ENCODE measurements at places on chromosomes 11 and 22.

- DNase-seq, result no peak
These were observed 24.0 kb downstream of the ANKK1 start for GRCh38 chr11:113411536-113411935.

DNA sequence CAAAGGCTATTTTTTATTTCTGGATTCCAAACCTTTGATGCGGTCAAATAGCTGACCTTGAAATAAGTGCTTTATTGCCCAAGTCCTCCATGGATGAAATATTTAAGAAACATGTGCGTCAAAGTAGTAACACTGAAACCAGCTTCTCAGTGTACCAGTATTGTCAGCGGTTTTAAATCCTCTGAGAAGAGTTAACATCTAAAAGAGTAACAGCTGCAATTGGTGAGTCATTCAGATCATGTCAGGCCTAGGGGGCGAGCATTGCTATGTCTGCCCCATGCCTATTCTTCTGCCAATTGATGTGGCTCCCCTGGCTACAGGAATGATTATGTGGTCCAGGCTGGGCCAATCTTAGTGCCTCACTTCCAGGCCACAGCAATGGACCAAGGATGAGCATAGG, 263.3 kb upstream of the SORL1-AS1 start:
- DNase-seq, result no peak

- DNase-seq, result no peak
These were observed 154.1 kb upstream of the POU2AF2 start for GRCh38 chr11:111091321-111091938.

DNA sequence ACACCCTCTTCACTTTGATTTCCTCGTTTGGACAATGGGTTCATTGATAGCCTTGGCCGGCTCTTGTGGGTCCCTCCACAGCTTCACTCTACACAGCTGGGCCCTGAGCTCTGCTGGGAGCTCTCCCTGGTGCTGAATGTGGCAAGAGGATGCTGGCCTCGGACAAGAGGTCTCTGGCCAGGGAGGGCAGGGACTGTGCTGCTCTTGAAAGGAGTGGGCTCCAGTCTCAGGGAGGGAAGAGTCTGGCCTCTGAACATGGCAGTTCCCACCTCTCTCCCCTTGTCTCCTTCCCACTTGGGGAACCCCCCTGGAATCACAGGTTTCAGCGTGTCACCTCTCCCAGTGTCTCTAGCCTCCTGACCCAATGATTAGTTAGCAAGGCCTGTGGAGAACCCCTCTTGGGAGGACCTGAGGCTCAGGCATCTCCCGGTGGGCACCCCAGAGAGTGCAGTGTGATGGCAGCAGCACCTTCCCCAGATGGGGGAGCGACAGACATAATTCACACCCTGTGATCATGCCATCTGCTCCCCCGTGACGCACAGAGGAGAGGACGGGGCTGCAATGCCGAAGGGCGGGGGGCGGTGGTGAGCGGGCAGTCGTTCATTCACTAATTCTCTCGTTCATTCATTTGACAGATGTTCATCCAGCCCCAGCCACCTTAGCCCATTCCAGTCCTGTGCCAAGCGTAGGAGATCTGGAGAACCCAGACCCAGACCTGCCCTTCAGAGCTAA, 2.8 kb upstream of the CABP7 start:
- peak; percentile 37 for DNase-seq

- DNase-seq, result peak; percentile 45
These were observed 18.1 kb upstream of the MYH9 start for GRCh38 chr22:36405671-36406538.

DNA sequence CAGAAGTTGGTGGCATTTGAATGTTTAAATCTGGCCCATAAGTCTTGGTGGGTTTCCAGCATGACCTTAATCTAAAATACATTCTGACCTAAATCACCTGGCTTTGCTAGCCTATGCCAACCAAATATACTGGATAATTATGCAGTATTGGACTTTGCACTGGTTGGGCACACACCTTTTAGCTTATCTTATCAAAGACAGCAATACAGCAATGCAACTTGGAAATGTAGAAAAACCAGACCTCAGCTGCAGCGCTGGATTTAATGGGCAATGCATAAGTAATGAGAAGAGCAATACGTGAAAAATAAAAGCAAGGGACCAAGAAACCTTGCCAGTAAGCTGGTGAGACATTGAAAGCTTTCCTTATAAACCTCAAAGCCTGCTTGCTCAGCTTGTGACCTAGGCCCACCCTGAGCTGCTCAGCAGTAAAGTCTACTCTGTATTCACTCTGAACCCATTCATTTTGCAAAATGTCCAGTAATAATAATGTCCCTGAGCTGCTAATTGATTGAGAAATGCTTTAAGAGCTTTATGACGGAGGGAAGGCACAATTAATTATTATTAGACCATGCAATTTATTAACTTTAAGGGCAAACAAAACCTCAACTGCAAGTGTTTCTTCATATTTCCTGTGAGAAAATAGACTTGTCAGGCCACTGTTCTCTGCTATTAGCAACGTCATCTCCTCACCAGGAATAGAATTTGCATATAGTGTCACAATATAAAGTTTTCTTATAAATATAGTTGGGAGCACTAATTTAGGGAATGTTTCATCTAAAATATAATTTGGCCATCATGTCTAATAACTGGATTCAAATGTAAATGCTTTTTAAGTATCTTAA, 49.4 kb upstream of the CEP295 start:
- DNase-seq, result no peak

All from T-helper 2 cell treated with Interferon-gamma antibody and Interleukin-4, amounts not matched to agents 5 μg/mL and 100 μg/mL, for 36 hours (primary cell).